ENCODE measurements at places on chromosomes 7 and 10.

GRCh38 chr7:49513911-49514310, 259.5 kb upstream of the VWC2 start:
- no peak for DNase-seq

GRCh38 chr7:47266131-47266706, 315.7 kb downstream of the TNS3 start:
- peak; percentile 75 for DNase-seq

DNA sequence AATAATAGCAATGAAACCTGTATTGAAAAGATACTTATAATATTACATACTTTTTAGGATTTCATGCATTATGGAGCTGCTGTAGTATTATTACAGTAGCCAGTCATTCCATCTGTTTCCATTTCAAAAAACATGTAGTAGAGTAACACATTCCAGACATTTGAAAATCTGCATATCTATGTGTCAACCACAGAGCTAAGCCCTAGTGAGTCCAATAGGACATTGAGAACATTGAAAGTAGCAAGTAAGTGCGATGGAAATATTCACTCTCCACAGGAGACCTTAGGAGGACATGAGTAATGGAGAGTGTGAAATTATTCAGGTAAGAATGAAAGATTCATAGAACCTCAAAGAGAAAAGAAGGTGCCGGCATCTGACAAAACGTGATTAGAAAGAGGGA, 15.3 kb downstream of the NSMCE4A start:
- DNase-seq: no peak

- no peak for DNase-seq
These were observed 215.5 kb downstream of the AUTS2 start for GRCh38 chr7:69813637-69814240.

DNA sequence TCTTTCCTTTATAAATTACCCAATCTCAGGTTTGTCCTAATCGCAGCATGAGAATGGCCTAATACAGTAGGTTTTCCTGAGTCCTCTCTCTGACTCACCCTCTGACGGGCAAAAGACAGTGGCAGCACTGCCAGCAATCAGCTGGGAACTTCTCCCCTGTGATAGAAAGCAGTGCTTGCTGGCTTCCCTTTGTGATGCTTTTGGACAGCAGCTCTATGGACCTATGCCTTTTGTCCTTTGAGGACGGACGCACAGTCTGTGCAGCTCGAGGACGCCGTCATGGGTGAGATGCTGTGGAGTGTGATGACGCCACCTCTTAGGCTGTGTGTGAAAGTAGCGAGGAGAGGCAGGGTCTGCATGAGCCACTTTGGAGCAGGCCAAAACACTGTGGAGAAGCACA, 68.8 kb downstream of the KIAA1217 start:
- no peak for DNase-seq

GRCh38 chr7:17709599-17709998, 230.7 kb downstream of the SNX13 start:
- no peak for DNase-seq

GRCh38 chr10:65701168-65701776, 1224.6 kb upstream of the LRRTM3 start:
- no peak for DNase-seq

DNA sequence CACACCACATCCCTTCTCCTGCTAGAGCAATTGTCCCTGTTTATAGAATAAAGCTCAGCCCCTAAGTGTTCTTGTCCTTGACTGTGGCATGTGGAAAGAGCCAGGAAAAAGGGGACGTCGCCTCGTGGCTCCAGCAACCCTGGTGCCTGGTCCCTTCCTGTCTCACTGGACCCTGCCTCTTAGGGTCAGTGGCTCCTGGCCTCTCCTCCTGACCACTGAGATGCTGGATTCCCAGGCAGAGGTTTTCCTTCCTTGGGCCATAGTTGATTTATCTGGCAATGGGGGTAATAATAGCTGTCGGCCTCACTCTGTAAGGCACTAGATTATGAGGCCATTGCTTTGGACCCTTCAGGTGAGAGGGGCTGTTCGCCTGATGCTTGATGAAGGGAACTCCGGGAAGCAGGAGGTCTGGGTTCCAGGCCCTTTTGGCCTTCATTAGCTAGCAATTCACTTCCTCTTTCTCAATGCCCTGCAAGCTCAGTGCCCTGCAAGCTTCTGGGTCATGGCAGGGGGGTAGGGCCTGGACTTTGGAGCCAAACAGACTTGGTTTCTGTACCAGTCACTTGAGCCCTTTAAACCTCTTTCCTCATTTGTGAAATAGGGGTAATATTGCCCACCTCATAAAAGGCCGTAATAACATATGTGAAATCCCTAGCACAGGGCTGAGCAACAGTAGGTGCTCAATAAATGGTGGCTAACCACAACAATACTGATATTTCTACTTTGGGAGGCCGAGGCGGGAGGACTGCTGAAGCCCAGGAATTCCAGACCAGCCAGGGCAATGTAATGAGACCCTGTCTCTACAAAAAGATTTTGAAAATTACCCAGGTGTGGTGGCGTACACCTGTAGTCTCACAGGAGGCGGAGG, 1.1 kb downstream of the ASL start:
- DNase-seq: no peak

DNA sequence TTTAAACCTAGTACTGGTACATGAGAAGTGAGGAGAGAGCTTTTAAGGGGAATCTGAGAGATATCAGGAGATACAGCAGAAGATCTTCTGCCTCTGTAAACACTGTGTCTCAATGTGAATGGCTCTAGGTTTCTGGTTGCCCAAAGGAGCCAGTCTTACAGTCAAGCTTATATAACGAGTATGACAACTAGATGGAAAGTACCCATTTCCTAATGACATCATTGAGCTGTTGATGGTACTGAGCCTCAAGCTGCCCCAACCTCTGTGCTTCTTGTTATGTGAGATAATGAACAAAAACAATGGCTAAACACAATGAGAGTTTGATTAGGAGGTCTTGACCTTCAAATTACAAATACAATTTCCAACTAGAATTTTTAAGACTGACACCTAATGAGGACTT, 451.5 kb downstream of the SORCS1 start:
- no peak for DNase-seq

DNA sequence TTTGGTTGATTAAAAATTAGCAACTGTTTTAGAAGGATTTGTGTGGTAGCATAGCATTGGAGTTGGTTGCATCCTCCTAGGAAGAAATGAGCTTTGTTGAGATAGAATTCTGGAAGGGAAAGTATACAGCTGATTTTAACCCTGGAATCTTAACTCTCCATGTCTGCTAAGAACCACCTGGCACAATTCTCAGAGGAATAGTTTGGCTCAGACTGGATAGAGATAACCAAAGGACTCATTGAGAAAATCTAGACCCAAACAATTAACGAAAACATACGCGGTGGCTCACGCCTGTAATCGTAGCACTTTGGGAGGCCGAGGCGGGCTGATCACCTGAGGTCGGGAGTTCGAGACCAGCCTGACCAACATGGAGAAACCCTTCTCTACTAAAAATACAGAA, 99.1 kb upstream of the AOAH start:
- DNase-seq: no peak

GRCh38 chr7:136677471-136678365, 190.7 kb upstream of the CHRM2 start:
- peak; percentile 3 for DNase-seq

- DNase-seq: no peak
These were observed 289.0 kb downstream of the TNS3 start for GRCh38 chr7:47292832-47293309.

DNA sequence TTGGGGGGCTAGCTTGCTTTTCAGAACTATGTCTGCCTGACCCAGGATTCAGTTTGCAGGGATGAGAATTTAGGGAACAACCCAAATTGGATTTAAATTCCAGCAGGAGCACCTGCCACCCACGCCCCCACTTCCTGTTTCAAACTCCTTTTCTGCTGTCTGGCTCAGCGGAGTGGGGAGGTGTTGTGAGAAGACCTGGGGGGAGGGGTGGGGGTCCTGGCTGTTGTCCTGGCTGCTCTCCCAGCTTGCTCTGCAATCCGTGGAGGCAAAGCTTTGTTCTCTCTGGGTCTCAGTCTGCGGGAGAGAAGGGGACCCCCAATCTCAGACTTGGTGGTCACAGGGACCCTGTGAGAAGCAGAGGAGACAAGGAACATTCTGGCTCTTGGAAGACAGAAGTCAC, 799 bp downstream of the KCNK18 start:
- no peak for DNase-seq

DNA sequence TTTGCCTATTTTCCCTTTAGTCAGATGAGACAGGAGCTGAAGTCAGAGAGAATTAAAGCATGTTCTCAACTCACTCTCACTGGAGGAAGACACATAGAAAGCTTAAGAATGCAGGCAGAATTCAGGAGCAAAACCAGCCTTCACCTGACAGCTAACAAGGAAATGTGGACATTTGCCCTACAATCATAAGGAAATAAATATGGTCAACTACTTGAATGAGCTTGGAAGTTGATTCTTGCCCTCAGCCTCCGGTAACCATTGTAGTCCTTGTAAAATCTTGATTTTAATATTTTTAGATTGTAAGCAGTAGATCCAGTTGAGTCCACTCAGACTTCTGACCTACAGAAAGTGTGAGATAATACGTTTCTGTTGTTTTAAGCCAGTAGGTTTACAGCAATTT, 752.5 kb upstream of the ZWINT start:
- no peak for DNase-seq

DNA sequence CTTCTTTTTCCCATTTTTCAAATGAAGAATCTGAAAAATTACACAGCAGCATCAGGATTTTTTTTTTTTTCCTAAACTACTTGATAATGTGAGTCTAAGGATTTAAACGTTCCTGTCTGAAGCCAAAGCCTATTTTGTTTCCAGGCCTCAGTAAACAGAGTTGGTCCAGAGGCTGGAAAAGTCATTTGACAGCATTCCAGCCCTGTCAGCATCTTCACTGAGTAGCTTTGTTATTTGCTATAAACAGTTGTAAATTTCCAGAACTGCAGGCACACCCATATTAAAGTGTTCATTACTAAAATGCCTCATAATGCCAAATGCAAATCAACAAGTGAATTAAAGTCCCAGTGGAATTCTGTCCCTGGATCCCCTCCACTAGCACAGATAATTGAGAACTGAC, 35.5 kb upstream of the KMT2E start:
- no peak for DNase-seq

All from RWPE1 (cell line).